Activated naive CD8-positive, alpha-beta T cell treated with anti-CD3 and anti-CD28 coated beads, Interleukin-2, amount 50 U/mL, for 16 hours (primary cell): ENCODE measurements at places on chromosomes 3 and 15.
A peak's percentile ranks its signal among the peaks of the same experiment; 100 is the strongest.

- no peak for DNase-seq
These were observed 61.6 kb upstream of the STAC start for GRCh38 chr3:36318621-36319200.

GRCh38 chr15:40693904-40694687, 878 bp upstream of the RAD51 start:
- no peak for DNase-seq

DNA sequence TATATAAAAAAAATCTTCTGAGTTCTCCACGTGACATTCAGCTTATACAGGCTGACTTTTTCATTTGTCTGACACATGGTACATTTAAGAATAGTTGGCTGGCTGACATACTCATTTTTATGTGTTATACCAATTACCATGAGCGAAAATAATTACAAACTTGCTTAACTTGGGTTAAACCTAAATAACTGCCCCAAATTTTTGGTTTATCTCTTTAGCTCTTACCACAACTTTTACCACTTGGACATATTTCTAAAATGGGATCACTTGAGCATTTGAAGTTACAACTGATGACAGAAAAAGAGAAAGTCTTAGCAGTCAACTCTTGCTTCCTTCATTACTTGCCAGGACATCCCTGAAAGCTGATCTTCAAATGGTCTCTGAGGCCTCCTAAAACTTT, 618.1 kb downstream of the RBMS3 start:
- DNase-seq: no peak

- no peak for DNase-seq
These were observed 124.5 kb upstream of the TBL1XR1 start for GRCh38 chr3:177321819-177322218.

DNA sequence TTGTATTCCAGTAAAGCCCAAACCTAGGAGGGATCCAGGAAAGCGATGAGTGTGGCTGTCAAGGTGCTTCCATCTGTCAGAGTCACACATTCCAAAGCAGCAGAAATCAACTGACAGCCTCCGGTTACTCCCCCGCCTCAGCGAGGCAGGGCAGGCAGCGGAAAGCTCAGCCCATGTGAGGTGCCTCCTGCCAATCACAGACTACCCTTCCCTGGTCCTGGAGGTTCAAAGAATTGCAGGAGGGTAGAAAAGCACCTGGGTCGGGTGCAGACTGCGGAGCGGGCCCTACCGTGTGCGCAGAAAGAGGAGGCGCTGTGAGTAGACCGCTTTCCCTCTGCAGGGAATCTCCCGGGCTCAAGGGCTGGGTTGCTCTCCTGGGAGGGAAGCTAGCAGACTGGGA, at the start of gene UPK1B:
Gene UPK1B, plus strand, starts transcription at position 274 of the 400 bp plus-strand sequence. CDS start 13,144 bp downstream, outside the sequence.
- no peak for DNase-seq

GRCh38 chr3:98596541-98597500, 3.4 kb upstream of the CPOX start:
- no peak for DNase-seq

- DNase-seq: no peak
These were observed 73.1 kb downstream of the SATB1 start for GRCh38 chr3:18351823-18352744.

DNA sequence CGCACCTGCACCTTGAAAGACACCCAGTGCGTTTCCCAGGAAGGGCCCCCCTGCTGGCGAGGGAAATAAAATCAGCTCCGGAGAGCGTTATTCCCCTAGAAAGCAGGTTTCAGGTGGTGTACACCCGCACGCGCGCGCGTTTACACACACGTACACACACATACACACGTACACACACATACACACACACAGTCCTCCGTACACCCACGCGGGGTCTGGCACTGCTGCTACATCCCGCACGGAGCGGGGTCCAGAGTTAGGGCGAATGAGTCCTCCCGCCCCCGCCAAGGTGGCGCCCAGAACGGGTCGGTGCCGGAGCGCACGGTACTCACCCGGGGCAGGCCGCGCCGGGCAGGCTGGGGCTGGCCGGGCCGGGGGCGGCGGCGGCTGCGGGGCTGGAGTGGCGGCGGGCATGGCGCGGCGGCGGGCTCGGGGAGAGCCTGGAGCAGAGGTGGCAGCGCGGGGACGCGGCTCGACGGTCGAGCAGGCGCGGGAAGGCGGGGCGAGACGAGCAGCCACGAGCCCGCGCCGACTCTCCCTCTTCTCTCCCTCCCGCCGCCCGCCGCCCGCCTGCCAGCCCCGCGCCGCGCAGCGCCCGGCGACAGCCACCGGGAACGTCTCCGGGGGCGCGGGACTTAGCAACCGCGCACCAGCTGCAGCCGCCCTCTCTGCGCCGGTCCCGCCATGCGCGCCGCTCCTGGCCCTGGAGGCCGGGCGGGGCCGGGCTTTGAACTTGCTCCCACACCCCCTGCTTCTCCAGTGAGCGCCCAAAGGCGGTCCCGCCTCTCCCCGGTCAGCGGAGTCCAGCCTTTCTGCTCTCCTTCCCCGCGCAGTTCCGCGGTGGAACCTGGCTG, at the start of gene DCLK3:
Gene DCLK3, minus strand, starts transcription at position 704 of the 854 bp plus-strand sequence. Its CDS starts 290 bp downstream, at position 414.
- no peak for DNase-seq

DNA sequence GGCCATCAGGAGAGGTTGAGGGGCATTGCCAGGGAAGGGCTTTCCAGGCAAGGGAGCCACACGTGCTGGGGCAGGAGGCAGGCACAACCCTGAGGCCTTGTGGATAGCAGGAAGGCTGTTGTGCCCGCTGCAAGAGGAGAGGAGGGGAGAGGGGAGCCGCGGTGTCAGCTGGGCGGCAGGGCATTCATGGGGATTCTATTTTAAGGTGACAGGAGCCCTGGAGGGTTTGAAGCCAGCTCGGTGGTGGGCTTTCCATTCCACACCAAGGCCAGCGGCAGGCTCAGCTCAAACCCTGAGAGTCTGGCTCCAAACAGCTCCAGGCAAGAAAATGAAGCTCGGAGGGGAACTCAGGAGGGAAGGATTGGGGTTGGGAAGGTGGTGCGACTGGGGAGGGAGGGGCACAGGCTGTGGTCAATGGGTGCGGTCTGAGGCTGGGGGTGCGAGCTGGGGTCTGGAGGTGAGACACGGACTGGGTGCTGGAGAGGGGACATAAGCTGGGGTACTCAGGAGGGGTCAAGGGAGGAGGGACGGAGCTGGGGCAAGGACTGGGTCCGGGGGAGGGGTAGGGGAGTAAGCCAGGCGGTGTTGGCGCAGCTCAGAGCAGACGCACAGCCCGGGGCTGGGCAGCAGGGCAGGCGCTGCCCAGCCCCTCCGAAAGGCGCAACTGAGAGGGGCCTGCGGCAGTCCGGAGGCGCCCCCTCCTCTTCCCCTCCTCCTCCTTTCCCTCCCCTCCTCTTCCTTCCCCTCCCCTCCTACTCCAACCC, 43.4 kb downstream of the TPRA1 start:
- DNase-seq: no peak

GRCh38 chr15:70437882-70438451, 325.4 kb downstream of the UACA start:
- no peak for DNase-seq

DNA sequence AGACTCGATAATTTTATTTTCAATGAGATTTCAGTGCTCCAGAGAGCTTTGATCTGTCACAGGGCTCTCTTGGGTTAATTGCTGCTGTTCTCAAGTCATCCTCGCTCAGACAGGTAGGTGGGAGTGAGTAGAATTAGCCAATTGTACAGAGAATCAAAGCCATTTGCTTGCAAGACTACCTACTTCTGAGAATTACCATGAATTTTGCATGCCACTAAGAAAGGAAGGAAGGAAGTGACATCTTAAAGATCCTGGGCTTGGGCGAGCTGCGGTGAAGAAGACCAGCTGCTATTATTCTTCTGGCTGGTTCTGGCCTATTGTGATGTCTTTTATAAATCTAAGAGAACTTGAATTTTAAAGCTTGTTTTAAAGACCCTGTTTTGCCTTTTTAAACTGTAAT, 154.1 kb upstream of the LPP start:
- no peak for DNase-seq

DNA sequence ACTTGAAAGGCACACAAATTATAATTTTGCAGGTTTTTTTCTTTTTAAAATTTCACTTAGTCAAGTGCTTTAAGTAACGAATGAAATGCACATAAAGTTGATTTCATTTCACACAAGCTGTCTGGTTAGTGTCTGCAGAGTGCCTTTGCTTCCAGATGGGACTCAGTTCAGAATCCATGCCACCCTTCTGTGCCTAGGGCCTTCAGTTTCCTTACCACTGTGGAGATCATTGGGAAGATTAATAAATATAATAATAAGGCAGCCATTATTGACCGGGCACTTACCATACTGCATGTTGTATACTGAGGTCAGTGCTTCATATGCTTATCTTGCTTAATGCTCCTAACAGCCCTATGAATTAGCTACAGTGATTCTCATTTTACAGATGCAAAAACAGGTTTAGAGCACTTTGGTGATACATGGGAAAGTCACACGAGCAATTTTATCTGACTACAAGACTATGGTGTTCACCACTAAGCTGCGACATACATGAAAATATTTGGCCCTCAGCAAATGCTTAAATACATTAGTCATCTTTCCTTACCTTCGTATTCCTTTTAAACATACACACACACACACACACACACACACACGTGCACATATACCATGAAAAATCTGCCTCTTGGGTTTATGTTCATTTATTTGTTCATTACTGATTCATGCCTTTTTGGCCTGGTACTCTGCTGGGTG, 3.1 kb downstream of the NMNAT3 start:
- DNase-seq: no peak

- no peak for DNase-seq
These were observed 3.7 kb upstream of the CLDN1 start for GRCh38 chr3:190325923-190326322.

- no peak for DNase-seq
These were observed 31.9 kb upstream of the STRIT1 start for GRCh38 chr3:155325263-155325835.

DNA sequence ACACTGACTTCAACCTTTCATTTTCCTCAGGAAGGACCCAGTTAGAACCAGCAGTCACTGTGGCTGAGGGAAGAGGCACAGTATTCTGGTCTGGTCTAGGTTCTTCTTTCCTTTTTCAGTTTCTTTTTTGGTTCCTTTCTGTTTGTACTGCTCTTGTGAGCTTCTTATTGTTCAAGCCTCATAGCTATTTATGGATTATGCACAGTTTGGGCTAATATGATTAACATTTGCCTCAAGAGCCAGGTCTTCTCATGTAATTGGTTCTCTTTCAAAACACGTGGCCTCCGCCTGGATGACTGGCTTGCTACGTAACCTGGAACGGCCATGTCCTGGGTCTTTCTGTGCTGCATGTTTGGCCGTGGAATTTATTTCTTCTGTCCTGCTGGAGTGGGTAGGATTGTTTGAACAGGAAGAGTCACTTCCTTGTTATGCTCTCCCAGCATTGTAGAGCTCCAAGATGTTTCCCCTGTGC, 43.3 kb downstream of the RBMS3 start:
- no peak for DNase-seq

DNA sequence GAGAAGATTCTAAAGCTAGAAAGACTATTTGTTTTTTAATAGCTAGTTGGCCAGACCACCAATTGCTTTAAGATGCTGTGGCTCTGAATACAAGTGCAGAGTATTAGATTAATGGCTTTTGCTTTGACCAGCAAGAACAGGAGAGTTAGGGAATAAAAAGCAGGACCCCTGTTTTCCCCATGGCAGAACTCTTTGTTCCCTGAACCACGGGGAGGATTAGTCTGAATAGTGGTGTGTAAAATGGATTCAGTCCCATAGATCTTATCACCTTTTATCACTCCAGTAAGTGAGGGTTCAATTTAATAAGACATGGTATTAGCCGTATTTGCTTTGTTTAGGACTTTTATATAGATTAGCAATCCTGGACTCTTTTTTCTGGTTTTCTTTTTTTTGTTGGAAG, 562.6 kb upstream of the DPPA4 start:
- no peak for DNase-seq

DNA sequence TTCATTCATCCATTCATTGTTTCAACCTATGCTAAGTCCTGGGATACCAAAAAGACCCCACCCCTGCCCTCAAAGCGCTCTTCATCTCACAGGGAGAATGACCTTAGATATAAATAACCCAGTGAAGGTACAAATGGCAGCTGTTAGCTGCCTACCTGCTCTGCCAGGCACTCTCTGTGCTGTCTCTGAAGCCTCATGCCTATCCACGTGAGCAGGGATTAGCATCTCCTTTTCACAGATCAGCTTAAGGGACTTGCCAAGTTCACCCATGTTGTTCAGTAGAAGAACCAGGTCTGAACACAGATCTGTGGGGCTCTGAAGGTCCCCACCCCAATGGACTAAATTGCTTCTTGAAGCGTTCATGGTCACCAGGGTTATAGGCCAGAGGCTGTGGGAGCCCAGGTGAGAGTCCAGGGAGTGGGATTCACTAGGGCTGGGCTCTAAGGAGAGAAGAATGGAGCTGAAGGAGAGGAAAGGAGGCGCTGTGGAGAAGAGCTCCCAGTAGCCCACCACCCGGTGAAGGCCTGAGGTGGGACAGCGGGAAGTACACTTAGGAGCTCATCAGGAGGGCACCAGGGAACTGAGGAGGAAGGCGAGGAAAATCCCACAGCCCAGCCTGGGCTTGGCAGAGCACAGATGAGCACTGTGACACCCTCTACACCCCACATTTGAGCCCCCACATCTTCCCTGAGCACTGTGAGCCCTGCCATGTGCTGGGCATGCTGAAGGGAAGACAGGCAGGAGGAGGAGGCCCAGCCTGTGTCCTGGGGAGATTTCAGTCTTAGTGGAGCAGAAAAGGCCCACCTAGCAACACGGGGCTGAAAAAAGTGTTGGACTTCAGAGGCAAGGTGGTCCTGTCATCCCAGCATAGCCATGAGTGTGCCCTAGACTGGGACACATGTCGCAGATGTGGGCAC, 20.4 kb downstream of the RBP1 start:
- DNase-seq: no peak

DNA sequence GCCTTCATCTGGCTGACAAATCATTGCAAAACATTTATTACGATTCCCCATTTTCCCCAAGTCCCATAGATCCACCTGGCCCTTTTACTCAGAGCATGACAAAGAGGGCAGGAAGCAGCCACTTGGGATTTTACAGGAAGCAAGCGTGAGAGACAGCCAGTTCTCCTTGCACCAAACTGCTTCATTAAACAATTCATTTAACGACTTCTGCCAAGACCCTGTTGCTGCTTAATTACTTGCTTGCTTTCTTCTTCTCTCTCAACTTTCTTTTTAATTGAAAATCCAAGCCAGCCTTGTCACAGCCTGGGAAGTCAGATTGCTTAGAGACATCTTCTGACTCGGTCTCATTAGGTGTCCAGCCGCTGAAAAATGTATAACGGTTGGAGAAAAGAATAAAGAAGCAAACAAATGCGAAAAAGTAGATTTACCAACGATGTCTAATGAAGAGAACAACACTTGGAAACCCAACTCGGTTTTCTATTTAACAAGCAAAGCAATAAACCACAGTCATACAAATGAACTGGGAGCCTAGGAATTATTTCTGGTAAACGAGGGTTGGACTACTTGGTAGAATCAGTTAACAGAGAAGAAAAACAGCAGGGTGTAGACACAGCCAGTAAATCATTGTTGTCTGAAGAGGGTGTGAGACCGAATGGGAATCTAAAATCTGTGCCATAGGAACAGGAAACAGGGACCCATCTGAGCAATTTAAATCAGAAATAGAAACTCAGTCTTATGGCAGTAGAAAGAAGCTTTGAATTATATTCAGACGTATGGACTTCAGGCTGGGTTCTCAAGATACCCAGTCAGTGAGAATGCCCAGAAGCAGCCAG, 298.3 kb downstream of the LRRC3B start:
- no peak for DNase-seq

- peak; percentile 14 for DNase-seq
These were observed 93.0 kb upstream of the LPP start for GRCh38 chr3:188060840-188061544.

GRCh38 chr3:82561784-82562183, 800.3 kb upstream of the GBE1 start:
- DNase-seq: no peak
